ENCODE measurements at places on chromosomes 13 and 19.
A peak's percentile ranks its signal among the peaks of the same experiment; 100 is the strongest.

DNA sequence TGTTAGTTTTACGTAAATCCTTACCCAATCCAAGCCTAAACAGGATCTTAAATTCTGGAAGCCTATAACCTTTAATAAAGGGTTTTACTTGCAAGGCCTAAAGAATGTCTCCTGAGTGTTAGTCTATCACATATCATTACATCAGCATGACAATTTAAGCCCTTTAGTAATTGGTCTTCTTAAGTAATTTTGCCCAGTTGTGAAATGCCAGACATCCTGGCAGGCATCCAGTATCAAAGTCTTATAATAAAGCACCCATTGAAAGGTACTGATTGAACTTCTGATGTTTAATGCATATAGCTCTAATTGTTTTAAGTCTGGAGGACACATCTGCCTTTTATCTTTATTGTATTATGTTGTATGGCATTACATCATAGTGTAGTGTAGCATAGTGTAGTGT is 1078.9 kb downstream of the SLITRK1 start:
- DNase-seq, result no peak

DNA sequence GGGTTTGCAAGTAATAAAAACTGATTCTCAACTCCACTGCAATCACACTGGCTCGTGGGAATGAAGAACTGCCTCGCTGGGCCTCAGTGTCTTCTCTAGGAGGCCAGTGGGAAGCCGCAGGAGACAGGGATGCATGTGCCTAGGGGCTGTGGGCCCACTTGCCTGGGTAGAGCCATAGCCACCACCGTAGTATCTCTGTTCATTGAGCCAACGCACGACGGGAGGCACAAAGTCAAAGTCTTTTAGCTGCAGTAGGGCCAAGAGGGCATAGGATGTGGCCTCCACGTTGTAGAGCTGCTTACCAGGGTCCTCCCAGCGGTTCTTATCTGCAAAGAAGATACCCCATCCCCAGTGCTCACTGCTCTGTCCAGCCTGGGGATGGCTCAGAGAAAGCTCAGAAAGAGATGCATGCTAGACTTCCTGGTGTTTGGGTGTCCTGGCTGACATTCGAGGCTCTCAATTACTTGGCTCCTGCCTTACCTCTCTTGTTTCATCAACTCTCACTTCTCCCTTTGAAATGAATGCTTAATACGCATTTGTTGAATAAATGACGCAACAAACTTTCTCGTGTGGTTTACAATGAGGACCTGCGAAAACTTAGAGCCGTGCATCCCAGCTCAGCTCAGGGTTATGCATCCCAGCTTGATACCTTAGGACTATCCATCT is 16.1 kb upstream of the TNFSF14 start:
- DNase-seq, result no peak

- DNase-seq, result no peak
Observed at GRCh38 chr13:96081888-96082287, 8.0 kb upstream of the HS6ST3 start.

DNA sequence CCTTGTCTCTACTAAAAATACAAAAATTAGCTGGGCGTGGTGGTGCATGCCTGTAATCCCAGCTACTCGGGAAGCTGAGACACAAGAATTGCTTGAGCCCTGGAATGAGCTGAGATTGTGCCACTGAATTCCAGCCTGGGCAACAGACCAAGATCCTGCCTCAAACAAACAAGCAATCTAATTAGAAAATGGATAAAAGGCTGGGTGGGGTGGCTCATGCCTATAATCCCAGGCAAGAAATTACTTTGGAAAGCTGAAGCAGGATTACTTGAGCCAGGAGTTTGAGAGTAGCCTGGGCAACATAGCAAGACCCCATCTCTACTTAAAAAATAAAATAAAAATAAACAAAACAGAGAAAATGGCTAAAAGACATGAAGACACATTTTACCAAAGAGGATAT is 77.0 kb downstream of the CAB39L start:
- DNase-seq, result no peak

DNA sequence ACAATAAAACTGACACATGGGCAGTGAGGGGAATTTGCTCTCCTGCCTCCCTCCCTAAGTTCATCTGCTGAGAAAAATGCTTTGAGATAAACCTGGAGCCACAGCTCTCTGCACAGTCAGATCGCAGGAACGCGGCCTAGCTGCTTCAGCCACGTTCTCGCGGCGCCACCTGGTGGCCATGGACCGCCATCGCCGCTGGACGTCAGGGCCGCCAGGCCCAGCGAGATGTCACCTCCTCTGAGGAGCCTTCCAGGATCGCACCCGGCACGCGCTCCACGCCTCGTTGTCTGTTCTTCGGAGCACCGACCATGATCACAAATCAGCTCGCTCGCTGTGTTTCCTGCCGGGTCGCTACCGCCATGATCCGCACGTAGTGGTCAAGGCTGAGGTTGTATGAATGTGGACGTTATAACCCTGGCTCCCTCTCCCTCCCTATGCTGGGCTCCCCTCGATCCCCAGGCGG is 20.6 kb upstream of the USP29 start:
- peak; percentile 13 for DNase-seq
